ENCODE measurements at places on chromosomes 16 and 17.

GRCh38 chr16:83622010-83622409 lies 185.8 kb upstream of the HSBP1 start:
- DNase-seq: no peak

GRCh38 chr16:67146523-67147357 lies 4.1 kb downstream of the B3GNT9 start:
- DNase-seq: no peak

DNA sequence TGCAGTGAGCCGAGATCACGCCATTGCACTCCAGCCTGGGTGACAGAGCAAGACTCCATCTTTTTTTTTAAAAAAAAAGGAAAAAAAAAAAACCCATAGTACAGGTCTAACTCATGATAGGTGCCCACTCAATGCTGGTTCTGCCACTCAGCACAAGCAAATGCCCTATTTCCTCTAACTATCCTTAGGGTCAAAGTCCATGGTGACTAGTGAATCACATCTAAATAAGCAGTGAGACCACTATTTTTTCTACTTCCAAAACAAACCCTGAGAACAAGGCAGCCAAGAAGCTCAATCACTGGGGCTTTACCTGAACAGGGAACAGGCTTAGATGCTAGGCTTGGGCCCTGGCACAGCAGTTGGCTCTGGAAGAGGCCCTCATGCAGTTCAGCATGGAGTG lies 3.4 kb downstream of the BLTP2 start:
- DNase-seq: no peak

GRCh38 chr16:54237-54581 lies 581 bp downstream of the SNRNP25 start:
- no peak for DNase-seq

DNA sequence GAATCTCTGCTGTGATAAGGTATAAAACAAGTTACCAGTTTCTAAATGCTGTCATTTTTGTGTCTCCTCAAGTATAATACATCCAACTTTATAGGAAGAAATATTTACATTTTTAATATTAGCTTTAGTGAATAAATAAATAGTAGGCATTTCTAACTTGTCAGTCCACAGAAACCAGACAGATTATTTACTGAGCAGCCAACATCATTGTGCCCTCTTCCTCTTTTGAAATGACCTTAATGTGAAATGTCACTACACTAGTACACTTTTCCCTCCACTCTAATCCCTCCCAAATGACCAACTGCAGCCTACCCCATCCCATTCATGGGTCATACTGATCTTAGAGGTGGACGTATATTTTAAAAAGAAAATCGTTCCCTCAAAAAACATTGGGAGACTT lies 9.2 kb downstream of the STXBP4 start:
- DNase-seq: no peak
